IPS DF 6.9 (cell line): ENCODE measurements at places on chromosomes 12 and 14.

GRCh38 chr12:11795913-11796459 lies 146.5 kb downstream of the ETV6 start:
- H3K4me1 ChIP-seq = peaks cover 5% of the 10 kb centered on the region; the same call in 1 of the 2 replicates
- no peak for DNase-seq
- no peak overlapping the region for H3K27ac ChIP-seq
- no peak overlapping the region for H3K4me3 ChIP-seq

- no peak overlapping the region for H3K27ac ChIP-seq
- H3K4me1 ChIP-seq = peaks cover 1% of the 10 kb centered on the region; the same call in 1 of the 2 replicates
- H3K27me3 ChIP-seq = no peaks in the 10 kb centered on the region
- H3K4me3 ChIP-seq = no peak overlapping the region
Measured at GRCh38 chr12:46244273-46244915, 24.4 kb downstream of the SLC38A1 start.

DNA sequence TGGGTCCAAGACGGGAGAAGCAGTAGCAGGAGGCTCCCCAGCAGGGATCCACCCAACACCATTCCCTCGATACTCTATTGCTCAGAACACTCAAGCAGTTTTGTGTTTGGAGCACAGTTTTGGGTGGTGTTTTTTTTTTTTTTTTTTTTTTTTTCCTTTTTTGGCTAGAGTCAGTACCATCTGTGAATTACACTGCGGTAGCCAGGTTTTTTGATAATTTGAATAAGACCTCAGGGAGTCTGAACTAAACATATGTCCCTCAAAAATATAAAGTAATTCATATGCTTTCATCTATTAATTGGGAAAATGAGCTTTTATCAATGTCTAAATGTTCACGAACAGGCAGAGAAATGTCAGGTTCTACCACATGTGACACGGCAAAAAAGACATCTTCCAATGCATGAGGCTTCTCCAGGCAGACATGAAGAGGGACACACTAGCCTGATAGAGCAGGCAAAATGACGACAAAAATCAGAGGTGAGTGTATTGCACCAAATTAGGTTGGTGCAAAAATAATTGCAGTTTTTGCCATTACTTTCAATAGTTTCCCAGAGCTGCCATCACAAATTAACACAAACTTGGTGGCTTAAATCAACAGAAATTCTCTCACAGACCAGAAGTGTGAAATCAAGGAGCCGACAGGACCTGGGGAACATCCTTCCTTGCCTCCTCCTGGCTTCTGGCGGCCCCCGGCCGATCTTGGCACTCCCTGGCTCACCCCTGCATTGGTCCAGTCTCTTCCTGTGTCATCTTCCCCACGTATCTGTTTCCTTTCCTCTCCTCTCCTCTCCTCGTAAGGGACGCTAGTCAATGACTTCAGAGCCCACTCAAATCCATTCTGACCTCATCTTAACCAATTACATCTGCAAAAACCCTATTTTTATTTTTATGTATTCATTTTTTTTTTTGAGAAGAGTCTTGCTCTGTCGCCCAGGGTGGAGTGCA lies 33.9 kb downstream of the FOXN3 start:
- DNase-seq = no peak
- H3K4me1 ChIP-seq = peaks cover 4% of the 10 kb centered on the region
- no peak overlapping the region for H3K27ac ChIP-seq
- no peaks in the 10 kb centered on the region for H3K36me3 ChIP-seq
- no peaks in the 10 kb centered on the region for H3K27me3 ChIP-seq
- no peak overlapping the region for H3K4me3 ChIP-seq

DNA sequence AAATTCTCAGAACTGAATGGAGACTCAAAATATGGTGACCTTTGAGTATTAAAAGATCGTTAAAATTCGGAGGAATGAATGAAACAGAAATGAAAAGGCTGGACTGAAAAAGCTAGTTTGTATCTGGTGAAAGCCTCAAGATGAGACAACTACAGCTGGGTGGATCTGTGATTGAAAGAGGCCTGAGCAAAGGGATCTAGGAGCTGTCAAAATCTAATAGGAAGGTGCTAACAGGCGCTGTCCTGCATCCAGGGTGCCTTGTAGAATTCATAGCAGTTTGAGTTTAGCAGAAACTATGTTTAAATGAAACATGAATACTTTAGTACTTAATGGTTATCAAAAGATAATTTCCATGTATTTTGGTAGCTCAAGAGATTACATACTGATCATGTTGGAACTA lies 2.3 kb downstream of the YY1 start:
- 0 out of 2 replicates have a peak, but pooled peaks cover 2% of the 10 kb centered on the region for H3K4me1 ChIP-seq
- H3K27ac ChIP-seq = no peak overlapping the region
- no peak overlapping the region; the same call in 1 of the 2 replicates for H3K4me3 ChIP-seq
- H3K36me3 ChIP-seq = no peaks in the 10 kb centered on the region
- H3K27me3 ChIP-seq = no peaks in the 10 kb centered on the region

DNA sequence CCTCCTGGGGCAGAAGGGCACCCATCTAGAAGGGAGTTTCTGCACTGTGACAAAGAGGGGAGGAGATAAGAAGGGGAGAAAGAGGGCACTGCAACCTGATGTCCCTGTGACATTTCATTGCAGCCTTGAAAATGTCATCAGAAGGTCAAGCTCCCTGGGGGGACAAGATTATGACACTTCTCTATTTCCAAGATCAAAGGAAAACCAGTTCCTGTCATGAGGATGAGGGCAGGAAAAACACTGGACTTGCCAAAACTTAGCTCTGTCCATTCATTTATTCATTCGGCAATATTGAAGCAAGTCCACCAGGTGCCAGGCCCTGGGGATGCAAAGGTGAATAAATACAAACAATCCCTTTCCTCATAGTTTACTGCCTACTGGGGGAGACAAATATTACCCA lies 138.4 kb upstream of the CDKN3 start:
- no peaks in the 10 kb centered on the region for H3K36me3 ChIP-seq
- no peaks in the 10 kb centered on the region for H3K27me3 ChIP-seq

- H3K27me3 ChIP-seq = no peaks in the 10 kb centered on the region
- no peak overlapping the region for H3K4me3 ChIP-seq
- H3K4me1 ChIP-seq = no peaks in the 10 kb centered on the region
- no peak for DNase-seq
- H3K27ac ChIP-seq = no peak overlapping the region
- H3K36me3 ChIP-seq = no peaks in the 10 kb centered on the region
Measured at GRCh38 chr14:68241862-68242487, 422.4 kb downstream of the RAD51B start.

DNA sequence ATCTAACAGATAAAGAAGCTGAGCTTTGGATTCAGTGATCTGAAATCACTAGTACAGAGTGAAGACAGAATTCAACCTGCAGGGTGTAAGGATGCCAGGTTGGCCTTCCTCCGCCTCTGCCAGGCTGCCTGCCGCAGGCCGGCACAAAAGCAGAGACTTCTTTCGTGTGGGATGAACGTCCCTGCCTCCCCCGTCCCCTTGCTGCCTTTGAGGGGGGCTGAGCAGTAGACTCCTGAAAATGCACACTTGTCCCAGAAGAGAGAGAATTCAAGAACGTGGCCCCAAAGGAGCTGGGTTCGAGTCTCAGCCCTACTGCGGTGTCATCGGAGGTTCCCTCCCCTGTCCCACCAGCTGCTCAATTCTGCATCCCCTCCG lies 154.3 kb downstream of the BCL11B start:
- DNase-seq = no peak
- 0 out of 2 replicates have a peak, but pooled peaks cover 1% of the 10 kb centered on the region for H3K27me3 ChIP-seq
- H3K4me3 ChIP-seq = no peak overlapping the region
- H3K36me3 ChIP-seq = no peaks in the 10 kb centered on the region
- H3K4me1 ChIP-seq = peaks cover 7% of the 10 kb centered on the region
- no peak overlapping the region for H3K27ac ChIP-seq

DNA sequence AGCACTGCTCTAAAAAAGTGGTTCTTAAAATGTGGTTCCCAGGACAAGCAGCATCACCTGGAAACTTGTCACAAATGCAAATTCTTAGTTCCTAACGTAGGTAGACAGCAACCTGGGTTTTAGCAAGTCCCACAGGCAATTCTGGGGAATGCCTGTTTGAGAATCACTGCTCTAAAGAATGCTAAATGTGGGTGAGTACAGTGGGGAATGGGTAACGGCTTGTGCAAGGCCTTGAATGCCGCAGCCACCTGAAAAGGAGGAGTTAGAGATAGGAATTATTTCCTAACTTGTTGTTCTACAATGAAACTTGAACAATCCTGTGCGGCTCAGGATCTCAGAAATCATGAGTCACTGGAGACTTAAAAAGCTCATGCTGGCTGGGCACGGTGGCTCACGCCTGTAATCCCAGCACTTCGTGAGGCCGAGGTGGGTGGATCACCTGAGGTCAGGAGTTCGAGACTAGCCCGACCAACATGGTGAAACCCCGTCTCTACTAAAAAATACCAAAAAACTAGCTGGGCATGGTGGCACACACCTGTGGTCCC lies 34.9 kb downstream of the GNS start:
- H3K36me3 ChIP-seq = no peaks in the 10 kb centered on the region; the same call in 1 of the 2 replicates
- no peaks in the 10 kb centered on the region for H3K4me1 ChIP-seq
- no peaks in the 10 kb centered on the region for H3K27me3 ChIP-seq
- no peak overlapping the region for H3K4me3 ChIP-seq
- DNase-seq = no peak
- no peak overlapping the region for H3K27ac ChIP-seq

DNA sequence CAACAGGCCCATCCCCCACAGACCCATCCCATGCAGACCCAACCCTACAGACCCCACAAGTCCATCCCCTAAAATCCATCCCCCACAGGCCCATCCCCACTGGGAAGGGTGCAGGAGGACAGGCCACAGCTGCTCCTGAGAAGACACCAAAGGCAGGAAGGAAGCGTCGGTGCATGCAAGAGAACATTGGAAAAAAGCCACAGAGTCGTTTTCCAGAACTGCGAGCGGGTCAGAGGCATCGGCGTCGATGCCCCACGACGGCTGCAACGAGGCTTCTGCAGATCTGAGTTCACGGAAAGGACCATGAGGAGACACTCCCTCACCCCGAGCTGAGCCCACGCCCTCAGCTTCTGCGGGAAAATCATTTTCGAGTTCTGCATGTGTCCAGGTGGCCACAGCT lies 59.6 kb upstream of the GALNT9 start:
- H3K27me3 ChIP-seq = peaks cover 43% of the 10 kb centered on the region
- no peak overlapping the region for H3K4me3 ChIP-seq
- no peak overlapping the region for H3K27ac ChIP-seq

DNA sequence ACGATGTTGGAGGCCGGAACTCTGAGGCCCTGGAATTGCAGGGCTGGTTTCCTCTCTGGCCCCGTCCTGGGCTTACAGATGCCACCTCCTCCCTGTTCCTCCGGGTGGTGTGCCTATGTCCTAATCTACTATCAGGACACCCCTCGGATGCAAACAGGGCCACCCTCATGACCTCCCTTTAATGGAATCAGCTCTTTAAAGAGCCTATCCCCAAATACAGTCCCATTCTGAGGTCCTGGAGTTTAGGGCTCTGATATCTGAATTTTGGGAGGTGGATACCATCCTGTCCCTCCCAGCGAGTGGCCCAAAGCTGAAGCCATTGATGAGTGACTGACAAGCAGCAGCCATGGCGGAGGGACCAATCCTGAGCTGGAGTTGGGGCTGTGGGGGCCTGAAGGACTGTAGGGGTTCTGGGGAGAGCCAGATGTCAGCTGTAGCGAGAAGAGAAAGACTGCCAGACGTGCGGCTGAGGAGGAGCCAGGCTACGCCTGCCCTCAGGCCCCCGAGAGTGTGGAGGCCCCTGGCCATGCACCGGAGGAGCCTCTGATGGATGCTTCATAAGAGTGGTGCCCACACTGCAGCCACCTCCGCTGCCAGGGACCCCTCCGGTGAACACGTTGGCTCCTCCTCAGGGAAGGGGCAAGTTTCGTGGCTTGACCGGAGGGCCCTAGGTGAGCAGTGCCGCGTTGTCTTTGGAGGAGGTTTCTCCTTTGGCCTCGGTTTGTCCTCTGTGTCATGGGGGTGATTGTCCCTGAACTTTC lies 100.2 kb downstream of the KIF26A start:
- H3K27ac ChIP-seq = no peak overlapping the region
- H3K4me1 ChIP-seq = 0 out of 2 replicates have a peak, but pooled peaks cover 3% of the 10 kb centered on the region
- DNase-seq = no peak
